ENCODE measurements at places on chromosomes 7 and 10.

DNA sequence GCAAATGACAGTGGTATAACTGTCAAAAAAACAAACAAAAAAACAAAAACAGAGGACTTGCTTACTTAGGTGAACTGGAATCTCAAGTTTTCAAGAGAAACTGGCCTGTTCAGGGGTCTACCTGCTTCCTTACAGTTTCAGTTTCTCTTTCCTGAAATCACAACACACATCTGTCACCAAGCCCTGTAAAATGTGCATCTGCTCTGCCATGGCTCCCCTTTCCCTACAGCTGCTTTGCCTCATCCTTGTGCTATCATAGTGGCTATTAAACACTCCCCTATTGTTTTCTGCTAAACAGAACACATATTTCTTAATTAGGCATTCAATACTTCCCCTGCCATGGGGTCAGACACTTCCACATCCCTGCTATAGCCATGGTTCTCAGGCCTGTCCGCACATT, 37.6 kb downstream of the CPED1 start:
- no peak for DNase-seq

DNA sequence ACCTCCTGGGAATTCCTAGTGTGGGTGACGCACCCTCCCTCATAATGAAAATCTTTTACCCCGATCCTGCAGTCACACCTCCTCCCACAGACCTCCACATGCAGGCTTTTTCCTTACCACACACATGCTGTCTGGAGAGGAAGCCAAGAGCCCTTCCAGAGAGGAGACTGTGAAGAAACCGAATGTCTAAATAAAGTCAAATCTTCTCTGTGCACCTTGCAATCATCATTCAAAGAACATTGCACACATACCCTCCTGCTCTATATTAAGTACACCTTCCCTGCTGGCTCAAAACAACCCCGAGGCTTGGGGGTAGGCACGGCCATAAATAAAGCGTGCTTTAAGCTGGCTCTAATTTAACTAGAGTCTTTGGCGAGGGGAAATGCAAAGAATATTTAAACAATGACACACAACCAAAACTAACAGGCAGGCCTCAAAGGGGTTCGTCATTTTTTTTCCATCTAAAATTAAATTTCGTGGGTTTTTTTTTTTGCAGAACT, 34.9 kb downstream of the CALML3 start:
- no peak for DNase-seq

DNA sequence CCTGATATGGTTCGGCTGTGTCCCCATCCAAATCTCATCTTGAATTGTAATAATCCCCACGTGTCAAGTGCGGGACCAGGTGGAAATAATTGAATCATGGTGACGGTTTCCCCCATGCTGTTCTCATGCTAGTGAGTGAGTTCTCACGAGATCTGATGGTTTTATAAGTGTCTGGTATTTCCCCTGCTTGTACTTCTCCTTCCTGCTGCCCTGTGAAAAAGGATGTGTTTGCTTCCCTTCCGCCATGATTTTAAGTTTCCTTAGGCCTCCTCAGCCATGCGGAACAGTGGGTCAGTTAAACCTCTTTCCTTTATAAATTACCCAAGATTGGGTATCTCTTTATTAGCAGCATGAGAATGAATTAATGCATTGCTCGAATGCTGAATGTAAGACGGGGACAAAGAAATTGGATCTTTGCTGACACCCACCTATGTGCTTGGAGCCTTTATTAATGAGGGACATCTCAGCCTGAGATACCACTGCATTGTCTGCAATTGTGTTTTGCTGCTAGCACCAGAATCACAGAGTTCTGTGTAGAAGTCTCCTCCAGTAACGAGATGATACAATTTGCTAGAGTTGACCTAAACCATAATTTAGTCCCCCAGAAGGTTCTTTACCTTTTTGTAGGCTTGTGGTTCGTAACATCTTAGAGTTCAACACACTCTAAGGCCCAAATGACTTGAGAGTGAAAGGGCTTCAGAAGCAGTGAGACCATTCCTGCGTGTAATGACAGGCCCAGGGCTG, 28.6 kb downstream of the SLC35B4 start:
- DNase-seq, result no peak

GRCh38 chr7:39540320-39540719, 25.9 kb upstream of the YAE1 start:
- DNase-seq, result no peak

- no peak for DNase-seq
These were observed 88.6 kb downstream of the SPAG6 start for GRCh38 chr10:22433875-22434274.

DNA sequence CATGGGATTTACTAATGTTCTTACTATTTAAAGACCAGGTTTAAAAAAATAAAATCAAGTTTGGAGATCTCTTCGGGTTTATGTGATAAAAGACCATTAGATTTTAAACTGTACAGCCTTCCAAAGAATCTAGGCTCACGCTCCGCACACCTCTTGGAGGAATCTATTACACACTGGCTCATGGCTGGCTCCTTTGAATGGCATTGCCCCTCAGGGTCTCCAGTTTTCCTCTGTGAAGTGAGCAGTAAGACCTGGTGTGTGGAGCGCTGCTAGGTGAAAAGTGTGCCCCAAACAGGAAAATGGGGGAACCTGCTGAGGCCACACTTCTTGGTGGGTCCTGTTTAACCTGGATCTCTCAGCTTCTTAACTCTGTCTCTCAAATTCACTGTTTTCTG, 142.3 kb downstream of the KAT6B start:
- DNase-seq, result no peak

All from activated CD8-positive, alpha-beta memory T cell treated with anti-CD3 and anti-CD28 coated beads, Interleukin-2, amount 10 ng/mL, durations not matched to agents 7 days and 5 days (primary cell).